ENCODE measurements at places on chromosomes 7 and 10. TPM values are rescaled to one million over a fixed set of nuclear protein-coding genes. Genes with fewer than 3 reads are reported as not detected.

Gene TMEM248
- 80.8 TPM for polyA plus RNA-seq

Gene PDE6C
- polyA plus RNA-seq, result 0.69 TPM

Gene TUBB8
- polyA plus RNA-seq, result 1.0 TPM

Gene NEUROD6
- polyA plus RNA-seq, result not detected

Gene ADAM8
- polyA plus RNA-seq, result 2.2 TPM

Gene CYP26C1
- polyA plus RNA-seq, result not detected

Gene LRRTM3
- 6.6 TPM for polyA plus RNA-seq

Gene NKX1-2
- 0.01 TPM for polyA plus RNA-seq

Gene ARPC1B
- polyA plus RNA-seq, result 32.2 TPM

Gene HOXA10
- polyA plus RNA-seq, result 166 TPM
